GM12878 (cell line): ENCODE measurements at places on chromosomes 5 and 9. TPM values are rescaled to one million over a fixed set of nuclear protein-coding genes. Genes with fewer than 3 reads are reported as not detected.

The RNF208 gene
- total RNA-seq = 10.7 and 12.0 TPM in 2 replicates

The DBH gene
- total RNA-seq = not detected in 2 replicates

The RANBP17 gene
- 0.10 TPM in 1 of 2 replicates, not detected in the other for total RNA-seq

The CCDC183 gene
- 0.27 TPM in 1 of 2 replicates, not detected in the other for total RNA-seq

The CMYA5 gene
- 0.13 TPM in 2 replicates for total RNA-seq

The CYLC2 gene
- not detected in 2 replicates for total RNA-seq

The NSMF gene
- total RNA-seq = 35.1 and 37.2 TPM in 2 replicates

GRCh38 chr5:22541037-22541436 is 312.1 kb downstream of the CDH12 start:
- no peak for DNase-seq
- no peaks in the 10 kb centered on the region for H3K4me1 ChIP-seq
- no peak overlapping the region for H3K4me3 ChIP-seq
- H3K36me3 ChIP-seq = no peaks in the 10 kb centered on the region
- no peak overlapping the region for H3K27ac ChIP-seq

DNA sequence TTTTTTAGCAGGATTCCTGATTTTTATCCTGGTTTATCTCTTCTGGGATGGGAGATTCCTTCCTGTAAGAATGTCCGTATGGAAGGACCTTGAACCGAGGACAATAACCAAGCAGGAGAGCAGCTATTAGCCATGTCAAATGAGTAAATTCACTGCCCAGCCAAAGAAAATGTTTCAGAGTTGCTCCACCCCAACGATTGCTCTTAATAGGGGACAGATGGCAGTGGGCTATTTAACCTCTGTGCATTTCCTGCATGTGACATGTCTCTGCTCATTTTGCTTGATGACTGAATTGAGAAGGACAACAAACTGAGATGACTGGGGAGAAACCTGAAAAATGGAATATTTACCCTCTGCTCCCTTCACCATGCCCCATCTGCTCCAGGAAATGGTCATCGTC is 479.9 kb upstream of the ZNF462 start:
- no peak for DNase-seq
- no peak overlapping the region for H3K27ac ChIP-seq
- no peak overlapping the region for H3K4me3 ChIP-seq
- no peaks in the 10 kb centered on the region for H3K4me1 ChIP-seq

- H3K36me3 ChIP-seq = no peaks in the 10 kb centered on the region
- DNase-seq = no peak
- no peaks in the 10 kb centered on the region for H3K27me3 ChIP-seq
- H3K4me3 ChIP-seq = peak overlapping the region; percentile 92
- H3K27ac ChIP-seq = peak overlapping the region; percentile 66
Measured at GRCh38 chr5:138212828-138213160, 329 bp downstream of the CDC23 start.

GRCh38 chr5:102498271-102499034 is at the start of gene SLCO6A1:
TSS of gene SLCO6A1 (minus strand) at chr5:102499001. CDS start at chr5:102498844, 157 bp downstream.
- no peaks in the 10 kb centered on the region for H3K4me1 ChIP-seq
- H3K4me3 ChIP-seq = no peak within 1 kb of the TSS
- no peak for DNase-seq
- H3K27me3 ChIP-seq = no peaks in the 10 kb centered on the region
- no peak within 1 kb of the TSS for H3K27ac ChIP-seq

GRCh38 chr9:137956688-137957385 is 79.3 kb downstream of the CACNA1B start:
- H3K27ac ChIP-seq = no peak overlapping the region
- no peaks in the 10 kb centered on the region for H3K4me1 ChIP-seq

- H3K4me1 ChIP-seq = 0 out of 2 replicates have a peak, but pooled peaks cover 5% of the 10 kb centered on the region
- H3K4me3 ChIP-seq = no peak overlapping the region
- no peak for DNase-seq
- no peaks in the 10 kb centered on the region for H3K36me3 ChIP-seq
Measured at GRCh38 chr5:6248132-6248531, 130.2 kb downstream of the MED10 start.

- no peak overlapping the region for H3K4me3 ChIP-seq
- no peak for DNase-seq
- H3K4me1 ChIP-seq = no peaks in the 10 kb centered on the region
Measured at GRCh38 chr5:7683753-7684152, 167.2 kb downstream of the CFAP90 start.

- no peak for DNase-seq
- no peaks in the 10 kb centered on the region; the same call in none of the 2 replicates for H3K36me3 ChIP-seq
- no peak overlapping the region for H3K27ac ChIP-seq
- no peaks in the 10 kb centered on the region for H3K27me3 ChIP-seq
- no peak overlapping the region for H3K4me3 ChIP-seq
Measured at GRCh38 chr9:79615038-79615437, 43.3 kb downstream of the TLE4 start.

GRCh38 chr9:109912726-109913460 is 132.9 kb downstream of the PALM2AKAP2 start:
- peaks cover 62% of the 10 kb centered on the region for H3K4me1 ChIP-seq
- peak overlapping the region; percentile 19; the same call in 1 of the 2 replicates for H3K4me3 ChIP-seq
- no peak for DNase-seq
- H3K36me3 ChIP-seq = no peaks in the 10 kb centered on the region
- H3K27ac ChIP-seq = peak overlapping the region; percentile 50

DNA sequence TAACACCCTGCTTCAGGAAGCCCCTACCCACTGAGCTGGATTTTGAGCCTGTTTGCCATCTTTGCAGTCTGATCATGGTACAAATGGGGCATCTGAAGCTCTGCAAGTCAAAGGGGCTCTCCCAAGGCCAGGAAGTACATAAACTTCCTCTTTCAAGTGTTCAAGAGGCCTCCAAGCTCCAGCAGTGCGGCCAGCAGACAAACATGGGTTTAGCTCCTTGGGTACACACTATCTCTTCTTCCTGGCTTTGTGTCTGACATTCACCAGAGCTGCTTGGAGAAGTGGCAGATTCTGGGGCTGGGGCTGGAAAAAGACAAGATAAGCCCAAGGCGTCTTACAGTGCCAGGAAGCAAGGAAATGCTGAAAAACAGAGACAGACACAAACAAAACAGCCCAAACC is 34.1 kb downstream of the LAMC3 start:
- no peaks in the 10 kb centered on the region for H3K27me3 ChIP-seq
- H3K4me3 ChIP-seq = no peak overlapping the region
- H3K36me3 ChIP-seq = no peaks in the 10 kb centered on the region
- 0 out of 2 replicates have a peak overlapping the region, but pooled peaks have one; percentile 1 for H3K27ac ChIP-seq
- peaks cover 13% of the 10 kb centered on the region for H3K4me1 ChIP-seq
- DNase-seq = no peak

DNA sequence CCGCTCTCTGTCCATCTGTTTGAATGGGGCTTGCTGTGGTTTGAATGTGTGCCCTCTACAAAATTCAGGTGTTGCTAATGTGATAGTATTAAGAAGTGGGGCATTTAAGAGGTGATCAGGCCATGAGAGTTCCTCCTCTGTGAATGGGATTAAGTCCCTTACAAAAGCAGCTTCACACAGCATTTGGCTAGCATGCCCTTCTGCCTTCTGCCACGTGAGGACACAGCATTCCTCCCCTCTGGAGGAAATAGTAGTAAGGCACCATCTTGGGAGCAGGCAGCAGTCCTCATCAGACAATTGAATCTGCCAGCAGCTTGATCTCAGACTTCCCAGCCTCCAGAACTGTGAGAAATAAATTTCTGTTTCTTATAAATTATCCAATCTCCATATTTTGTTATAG is 540.2 kb downstream of the CSNK1G3 start:
- peaks cover 31% of the 10 kb centered on the region for H3K4me1 ChIP-seq
- no peak overlapping the region for H3K27ac ChIP-seq
- no peak for DNase-seq
- H3K27me3 ChIP-seq = no peaks in the 10 kb centered on the region

- H3K4me1 ChIP-seq = no peaks in the 10 kb centered on the region
- H3K4me3 ChIP-seq = no peak overlapping the region
- DNase-seq = no peak
- no peak overlapping the region for H3K27ac ChIP-seq
- H3K36me3 ChIP-seq = no peaks in the 10 kb centered on the region
Measured at GRCh38 chr5:112642885-112643284, 94.8 kb upstream of the APC start.

DNA sequence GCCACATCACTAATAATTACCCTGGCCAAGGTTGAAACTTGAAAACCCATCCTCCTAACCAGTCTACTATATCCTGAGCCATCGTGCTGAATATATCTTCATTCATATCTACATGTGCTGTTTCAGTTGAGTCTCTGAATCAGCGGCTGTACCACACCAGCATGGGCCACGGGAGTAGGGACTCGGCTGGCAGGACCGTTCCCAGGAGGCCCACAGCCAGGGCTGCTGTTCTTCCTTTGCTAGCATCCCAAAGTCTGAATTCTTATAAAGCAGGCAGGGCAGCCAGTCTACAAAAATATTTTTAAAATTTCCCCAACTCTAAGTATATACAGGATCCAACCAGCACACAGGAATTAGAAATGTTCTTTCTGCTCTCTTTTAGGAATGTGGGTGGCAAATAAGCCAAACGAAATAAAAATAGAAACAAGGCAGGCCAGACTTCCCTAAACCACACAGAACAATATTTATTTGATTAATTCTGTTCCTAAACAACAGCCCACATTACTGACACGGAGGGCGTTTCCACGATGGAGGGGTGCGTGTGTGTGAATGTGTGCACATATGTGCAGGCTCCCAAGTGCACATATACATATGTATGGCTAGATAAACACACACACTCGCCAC is 42.8 kb upstream of the EQTN start:
- no peak for DNase-seq
- H3K27ac ChIP-seq = no peak overlapping the region
- H3K4me3 ChIP-seq = no peak overlapping the region
- H3K4me1 ChIP-seq = no peaks in the 10 kb centered on the region
- no peaks in the 10 kb centered on the region for H3K27me3 ChIP-seq
- H3K36me3 ChIP-seq = no peaks in the 10 kb centered on the region

GRCh38 chr5:14665949-14666348 is 1.4 kb downstream of the OTULIN start:
- H3K27ac ChIP-seq = peak overlapping the region; percentile 90
- H3K4me3 ChIP-seq = peak overlapping the region; percentile 84
- H3K36me3 ChIP-seq = no peaks in the 10 kb centered on the region
- peaks cover 10% of the 10 kb centered on the region for H3K4me1 ChIP-seq
- H3K27me3 ChIP-seq = no peaks in the 10 kb centered on the region

DNA sequence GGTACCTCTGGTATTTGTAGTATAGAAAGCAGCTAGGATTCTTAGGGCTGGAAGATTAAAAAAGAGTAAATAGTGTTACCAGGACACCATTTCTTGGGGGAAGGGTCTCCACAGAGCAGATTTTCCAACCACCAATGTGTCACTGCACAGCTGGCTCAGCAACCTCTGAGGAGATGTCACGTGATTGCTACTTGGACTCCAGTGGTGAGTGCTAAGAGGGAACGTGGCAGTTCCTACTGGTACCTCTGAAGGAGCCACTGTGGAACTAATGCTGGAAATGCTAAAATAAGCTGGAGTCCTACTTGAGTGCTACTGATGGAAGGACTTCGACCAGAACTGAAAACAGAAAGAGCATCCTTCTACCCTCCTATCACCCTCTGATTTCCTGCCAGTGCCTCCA is 36.1 kb upstream of the SPDL1 start:
- H3K27me3 ChIP-seq = peaks cover 3% of the 10 kb centered on the region; the same call in 1 of the 2 replicates
- no peak overlapping the region for H3K4me3 ChIP-seq
- H3K36me3 ChIP-seq = no peaks in the 10 kb centered on the region
- H3K27ac ChIP-seq = no peak overlapping the region
- H3K4me1 ChIP-seq = no peaks in the 10 kb centered on the region

DNA sequence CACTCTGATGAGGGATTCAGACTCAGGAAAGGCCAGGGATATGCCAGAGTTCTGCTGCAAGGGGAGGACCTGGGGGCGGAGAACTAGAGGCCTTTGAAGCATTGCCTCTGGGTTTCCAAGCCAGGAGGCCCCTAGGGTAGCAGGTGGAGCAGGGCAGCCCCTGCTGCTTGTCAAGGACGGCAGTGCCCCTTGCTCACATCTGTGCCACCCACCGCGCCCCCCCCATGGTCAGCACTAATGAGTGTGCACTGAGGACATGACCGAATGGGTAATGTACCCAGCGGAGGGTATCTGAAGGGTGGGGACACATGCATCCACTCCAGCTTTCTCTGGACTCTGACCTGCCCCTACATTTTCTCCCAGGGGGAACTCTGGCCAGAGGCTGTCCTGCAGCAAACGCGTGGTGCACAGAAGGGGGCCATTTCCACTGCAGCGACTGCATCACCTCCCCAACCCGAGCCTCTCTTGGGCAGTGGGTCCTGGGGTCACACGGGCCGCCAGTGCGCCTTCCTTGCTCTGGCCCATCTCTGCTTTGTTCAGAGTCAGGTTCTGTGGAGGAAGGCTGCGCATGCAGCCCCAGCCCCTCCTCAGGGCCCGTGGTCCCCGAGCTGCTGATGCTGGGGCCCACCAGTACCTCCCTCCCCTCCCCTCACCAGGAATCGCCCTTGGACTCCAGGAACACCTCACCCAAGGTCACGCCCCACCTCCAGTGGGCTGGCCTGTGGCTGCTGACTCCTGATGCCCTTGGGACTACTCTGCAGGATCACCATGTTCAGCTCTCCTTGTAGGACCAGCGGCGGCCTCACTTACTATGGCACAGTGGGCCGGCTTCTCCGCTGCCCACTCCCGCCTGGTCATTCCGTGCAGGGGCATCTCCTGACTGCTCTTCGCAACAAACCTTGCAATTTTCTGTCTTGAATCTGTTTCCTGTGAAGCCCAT is 31.2 kb downstream of the STC2 start:
- H3K4me3 ChIP-seq = no peak overlapping the region
- no peaks in the 10 kb centered on the region for H3K36me3 ChIP-seq
- peaks cover 23% of the 10 kb centered on the region for H3K4me1 ChIP-seq
- H3K27ac ChIP-seq = no peak overlapping the region
- DNase-seq = no peak

GRCh38 chr5:37849641-37850040 is 9.8 kb upstream of the GDNF start:
- DNase-seq = no peak
- no peak overlapping the region for H3K27ac ChIP-seq
- H3K4me1 ChIP-seq = peaks cover 8% of the 10 kb centered on the region
- H3K4me3 ChIP-seq = no peak overlapping the region
- no peaks in the 10 kb centered on the region for H3K27me3 ChIP-seq

- no peaks in the 10 kb centered on the region for H3K27me3 ChIP-seq
- H3K36me3 ChIP-seq = peaks cover 4% of the 10 kb centered on the region; the same call in 1 of the 2 replicates
- no peak overlapping the region for H3K27ac ChIP-seq
- no peak for DNase-seq
- peaks cover 5% of the 10 kb centered on the region; the same call in 1 of the 2 replicates for H3K4me1 ChIP-seq
Measured at GRCh38 chr9:124389146-124389939, 25.9 kb downstream of the PSMB7 start.

GRCh38 chr5:120053841-120054240 is 410.3 kb upstream of the PRR16 start:
- H3K27ac ChIP-seq = no peak overlapping the region
- H3K27me3 ChIP-seq = no peaks in the 10 kb centered on the region
- no peaks in the 10 kb centered on the region for H3K4me1 ChIP-seq

DNA sequence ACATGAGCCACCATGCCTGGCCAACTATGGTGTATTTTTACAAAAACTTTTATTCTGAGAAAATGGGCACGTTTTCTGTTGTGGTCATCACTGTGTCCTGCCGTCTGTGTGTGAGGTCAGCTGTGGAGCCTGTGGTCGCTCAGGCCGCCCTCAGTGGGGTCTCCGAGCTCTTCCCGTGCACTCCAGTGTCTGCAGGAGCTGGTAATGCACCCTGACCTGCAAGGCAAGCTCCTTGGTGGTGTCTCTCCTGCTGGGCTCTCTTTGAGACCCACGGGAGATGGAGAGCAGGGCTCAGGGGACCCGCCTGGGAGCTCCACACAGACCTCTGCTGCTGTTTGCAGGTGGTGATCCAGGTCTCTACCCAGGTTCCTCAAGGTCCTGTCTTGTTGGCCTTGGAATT is 9.6 kb upstream of the AHRR start:
- no peak overlapping the region for H3K4me3 ChIP-seq
- no peaks in the 10 kb centered on the region for H3K27me3 ChIP-seq
- H3K4me1 ChIP-seq = peaks cover 3% of the 10 kb centered on the region

- H3K36me3 ChIP-seq = peaks cover 2% of the 10 kb centered on the region; the same call in 1 of the 2 replicates
- no peak overlapping the region for H3K27ac ChIP-seq
- H3K27me3 ChIP-seq = no peaks in the 10 kb centered on the region
- DNase-seq = no peak
- no peaks in the 10 kb centered on the region for H3K4me1 ChIP-seq
- H3K4me3 ChIP-seq = no peak overlapping the region
Measured at GRCh38 chr9:122865300-122865699, 36.9 kb upstream of the PDCL start.
